Left lung (tissue), 14 donors: ENCODE measurements at places on chromosomes 3 and 15. TPM values are rescaled to one million over a fixed set of nuclear protein-coding genes. Genes with fewer than 3 reads are reported as not detected.

GRCh38 chr3:37179144-37179967, 5.0 kb upstream of the LRRFIP2 start:
- DNase-seq, result no peak

DNA sequence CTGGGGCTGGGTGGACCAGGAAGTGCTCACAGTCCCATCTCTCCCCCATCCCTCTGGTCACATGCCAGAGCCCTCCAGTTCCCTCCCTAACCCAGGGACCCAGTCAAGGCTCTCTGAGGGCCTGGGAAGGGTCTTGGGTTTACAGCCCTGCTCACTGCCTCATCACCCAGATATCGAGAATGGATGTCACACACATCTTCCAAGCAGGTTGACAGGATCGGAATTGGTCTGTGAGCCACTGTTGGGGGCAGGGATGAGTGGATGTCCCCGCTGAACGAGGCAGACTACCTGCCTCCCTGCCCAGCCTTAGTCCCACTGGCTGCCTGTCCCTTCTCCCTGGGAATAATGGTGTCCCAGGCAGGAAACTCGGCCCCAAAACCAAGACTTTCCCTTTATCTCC, 20.0 kb upstream of the GOLGA6C start:
- DNase-seq, result no peak

The ATG3 gene
- polyA plus RNA-seq, result 40.5 TPM

GRCh38 chr3:101824702-101825101, 24.6 kb upstream of the NFKBIZ start:
- DNase-seq, result no peak

DNA sequence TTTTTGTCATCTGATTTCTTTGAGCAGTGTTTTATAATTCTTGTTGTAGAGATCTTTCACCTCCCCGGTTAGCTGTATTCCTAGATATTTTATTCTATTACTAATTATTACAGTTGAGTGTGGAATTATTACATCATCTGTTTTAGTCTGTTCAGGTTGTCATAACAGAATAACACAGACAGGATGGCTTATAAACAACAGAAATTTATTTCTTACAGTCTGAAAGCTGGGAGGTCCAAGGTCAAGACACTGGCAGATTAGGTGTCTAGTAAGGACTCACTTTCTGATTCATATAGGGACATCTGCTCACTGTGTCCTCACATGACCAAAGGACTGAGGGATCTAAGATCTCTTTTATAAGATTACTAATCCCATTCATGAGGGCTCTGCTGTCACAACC, 121.3 kb upstream of the THBS1 start:
- no peak for DNase-seq

The NRG4 gene
- polyA plus RNA-seq, result 3.7 TPM

DNA sequence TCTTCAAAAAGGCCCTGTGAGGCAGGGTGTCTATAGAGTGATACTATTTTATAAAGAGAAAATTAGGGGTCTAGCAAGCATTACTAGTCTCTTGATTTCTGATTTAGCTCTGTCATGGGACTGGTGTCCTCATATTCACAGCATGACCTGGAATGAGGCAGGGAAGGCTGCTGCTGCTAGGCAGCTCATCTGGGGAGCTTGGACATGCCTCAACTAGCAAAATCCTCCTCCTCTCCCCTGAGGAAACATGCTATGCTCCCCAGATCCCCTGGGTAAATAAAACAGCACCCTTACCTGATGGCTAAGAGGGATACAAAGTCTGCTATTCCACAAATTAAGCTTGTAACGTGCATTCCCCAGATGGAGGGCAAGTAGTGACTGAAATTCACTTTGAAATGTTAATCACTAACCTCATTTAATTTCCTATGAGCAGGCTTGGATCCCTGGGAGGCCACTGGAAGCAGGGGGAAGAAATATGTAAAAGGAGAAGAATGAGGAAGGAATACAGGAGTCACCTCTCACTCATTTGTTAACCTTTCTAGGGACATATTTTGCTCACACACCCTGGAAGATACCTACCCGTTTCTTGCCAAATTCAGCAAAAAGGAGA, 709.4 kb downstream of the SQOR start:
- DNase-seq, result no peak

The ATP13A4 gene
- 53.1 TPM for polyA plus RNA-seq

DNA sequence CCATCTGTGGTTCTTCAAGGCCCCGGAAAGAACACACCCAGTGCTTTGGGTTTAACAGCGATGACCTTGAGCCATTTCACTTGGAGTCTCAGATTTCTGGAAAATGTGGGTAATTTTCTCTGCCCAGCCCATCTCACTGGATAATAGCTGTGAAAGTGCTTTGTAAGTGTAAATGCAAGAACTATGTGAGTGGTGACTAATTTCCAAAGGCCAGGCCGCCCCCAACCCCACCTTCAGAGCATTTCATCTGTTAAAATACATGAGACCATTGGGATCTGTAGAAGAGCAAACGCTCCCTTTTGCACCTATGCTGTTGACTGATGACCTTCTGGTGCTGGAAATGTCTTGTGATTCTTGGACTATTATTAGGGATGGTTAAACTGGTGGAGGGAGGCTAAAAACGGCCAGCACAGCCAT, 196.8 kb upstream of the LPP start:
- DNase-seq, result no peak

- DNase-seq, result no peak
Measured at GRCh38 chr3:117631781-117632180, 922.2 kb downstream of the TUSC7 start.

The CLRN1 gene
- not detected for polyA plus RNA-seq

GRCh38 chr15:78641102-78641748, at the start of gene CHRNB4:
Gene CHRNB4 (minus strand): TSS chr15:78641210. CDS start chr15:78641133, 77 bp downstream.
- no peak for DNase-seq

The RARRES1 gene
- 58.3 TPM for polyA plus RNA-seq

GRCh38 chr15:55256281-55257011, 33.2 kb downstream of the RAB27A start:
- DNase-seq, result no peak

- no peak for DNase-seq
Measured at GRCh38 chr3:169286214-169286613, 377.3 kb downstream of the MECOM start.

The SPTSSB gene
- polyA plus RNA-seq, result 9.1 TPM

DNA sequence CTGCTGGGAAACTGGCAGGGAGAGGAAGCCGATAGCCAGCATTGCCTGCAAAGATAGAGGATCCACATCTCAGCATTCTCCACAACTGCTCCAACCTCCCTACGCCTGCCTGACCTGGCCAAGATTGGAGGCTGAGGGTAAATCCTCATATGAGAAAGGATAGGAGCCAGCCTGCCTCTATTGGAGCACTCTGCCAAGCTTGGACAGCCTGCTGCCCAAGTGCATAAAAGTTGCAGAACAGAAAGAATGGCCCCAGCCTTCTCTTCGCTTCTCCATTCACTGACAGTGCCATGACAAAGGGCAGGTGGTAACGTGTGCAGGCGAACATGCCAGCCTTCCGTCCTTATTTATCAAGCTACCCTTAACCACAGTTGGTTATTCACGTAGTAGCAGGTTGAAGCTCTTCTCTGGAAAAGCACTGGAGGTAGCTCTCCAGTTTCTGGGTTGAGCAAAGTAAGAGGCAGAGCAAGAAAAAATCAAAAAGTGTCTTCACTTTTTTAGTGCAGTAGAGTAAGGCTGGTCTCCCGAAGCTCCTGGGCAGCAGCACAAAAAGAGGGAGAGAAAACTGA, 4.3 kb downstream of the BMF start:
- no peak for DNase-seq

DNA sequence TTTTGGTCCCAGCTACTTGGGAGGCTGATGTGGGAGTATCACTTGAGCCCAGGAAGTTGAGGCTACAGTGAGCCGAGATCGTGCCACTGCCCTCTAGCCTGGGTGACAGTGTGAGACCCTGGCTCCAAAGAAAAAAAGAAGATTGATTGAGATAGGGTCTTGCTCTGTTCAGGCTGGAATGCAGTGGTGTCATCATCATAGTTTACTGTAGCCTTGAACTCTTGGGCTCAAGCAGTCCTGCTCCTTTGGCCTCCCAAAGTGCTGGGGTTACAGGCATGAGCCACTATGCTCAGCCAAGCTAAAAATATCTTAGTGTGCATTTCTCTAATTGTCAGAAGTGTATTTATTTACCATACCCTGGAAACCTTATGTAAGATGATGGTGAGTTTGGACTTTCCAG, 43.9 kb downstream of the IGF1R start:
- DNase-seq, result no peak

GRCh38 chr3:119395923-119396358, 67.5 kb downstream of the TMEM39A start:
- DNase-seq, result no peak

The GRIP2 gene
- 1.0 TPM for polyA plus RNA-seq

DNA sequence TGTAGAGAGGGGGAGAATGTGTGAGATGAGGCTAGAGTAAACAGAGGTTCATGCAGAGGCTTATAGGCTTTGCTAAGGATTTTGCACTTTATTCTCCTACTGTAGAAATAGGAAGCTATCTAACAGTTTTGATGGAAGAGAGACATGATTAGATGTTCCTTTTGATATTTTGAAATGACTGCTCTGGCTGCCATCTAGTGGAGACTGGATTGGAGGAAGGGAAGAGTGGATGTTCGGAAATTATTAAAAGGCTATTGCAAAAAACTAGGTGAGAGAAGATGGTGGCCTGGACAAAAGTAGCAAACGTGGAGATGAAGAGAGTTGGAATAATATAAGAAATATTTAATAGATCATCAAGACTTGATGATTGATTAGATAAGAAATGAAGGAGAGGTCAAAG, 42.2 kb downstream of the SYN2 start:
- DNase-seq, result no peak

- DNase-seq, result no peak
Measured at GRCh38 chr3:64342940-64343688, 117.8 kb upstream of the PRICKLE2 start.

GRCh38 chr3:146465693-146466465, 3.5 kb downstream of the PLSCR2 start:
- DNase-seq, result no peak

The GOLGA8S gene
- polyA plus RNA-seq, result 1.3 TPM

DNA sequence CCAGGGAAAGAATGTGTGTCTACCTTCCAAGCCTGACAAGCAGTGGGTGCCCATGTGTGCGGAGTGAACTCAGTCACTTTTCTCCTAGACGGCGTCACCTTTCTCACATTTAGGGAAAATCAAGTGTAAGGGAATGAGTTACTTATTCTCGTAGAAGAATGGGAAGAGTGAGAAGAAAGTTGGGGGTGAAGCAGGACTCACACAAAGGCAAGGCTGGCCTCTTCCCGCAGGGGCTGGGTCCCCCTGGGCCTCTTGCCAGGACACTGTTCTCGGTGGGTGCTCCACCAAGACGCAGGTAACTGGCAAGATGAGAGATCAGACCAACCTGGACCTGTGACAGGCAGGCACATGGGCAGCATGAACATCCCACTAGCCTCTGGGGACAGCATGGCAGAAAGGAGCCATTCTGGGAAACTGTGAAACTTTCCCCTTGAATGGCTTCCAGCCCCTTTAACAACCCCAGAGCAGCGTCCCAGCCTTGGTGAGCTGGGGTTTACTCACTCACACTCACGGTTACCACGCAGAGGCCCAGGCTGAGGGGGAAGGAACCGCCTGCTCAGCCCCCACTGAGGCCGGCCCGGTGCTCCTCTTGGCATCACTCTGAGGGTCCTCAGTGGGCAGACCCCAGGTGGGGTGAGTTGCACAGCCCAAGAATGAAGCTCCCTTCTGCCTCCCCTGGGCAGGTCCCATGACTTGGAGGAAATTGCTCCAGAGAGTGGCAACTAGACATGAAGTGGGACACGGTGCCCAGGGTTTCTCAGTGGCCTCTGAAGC, 15.0 kb upstream of the SRP14 start:
- DNase-seq, result no peak

- DNase-seq, result peak; percentile 4
Measured at GRCh38 chr3:140736863-140737460, 59.1 kb downstream of the TRIM42 start.

DNA sequence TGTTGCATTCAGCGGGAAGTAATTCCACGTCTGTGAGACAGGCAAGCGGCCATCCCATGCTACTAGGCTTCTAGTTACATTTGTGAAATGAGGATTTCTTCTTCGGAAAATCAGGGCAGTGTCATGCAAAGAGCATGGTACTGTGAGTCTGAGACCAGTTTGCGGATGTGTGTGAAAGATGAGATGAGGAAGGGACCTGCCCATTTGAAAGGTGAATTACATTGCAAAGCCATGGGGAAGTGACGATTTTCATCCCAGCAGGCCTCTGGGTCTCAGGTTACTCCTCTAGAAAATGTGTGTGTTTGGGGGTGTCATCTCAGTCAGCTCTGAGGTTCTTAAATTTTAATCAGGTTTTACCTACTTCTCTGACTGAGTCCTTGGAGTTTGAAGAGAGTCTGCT, 16.1 kb downstream of the TLE3 start:
- DNase-seq, result no peak

- no peak for DNase-seq
Measured at GRCh38 chr15:33913459-33913858, 54.8 kb upstream of the CHRM5 start.

The FGF12 gene
- 7.5 TPM for polyA plus RNA-seq

GRCh38 chr3:128503164-128503651, 10.2 kb upstream of the GATA2 start:
- DNase-seq, result no peak

- DNase-seq, result no peak
Measured at GRCh38 chr15:35874260-35874905, 328.4 kb upstream of the DPH6 start.

GRCh38 chr15:51681303-51681963, at the start of gene SCG3:
Gene SCG3 (plus strand): TSS chr15:51681503. CDS start chr15:51681756, 253 bp downstream.
- DNase-seq, result peak; percentile 92

DNA sequence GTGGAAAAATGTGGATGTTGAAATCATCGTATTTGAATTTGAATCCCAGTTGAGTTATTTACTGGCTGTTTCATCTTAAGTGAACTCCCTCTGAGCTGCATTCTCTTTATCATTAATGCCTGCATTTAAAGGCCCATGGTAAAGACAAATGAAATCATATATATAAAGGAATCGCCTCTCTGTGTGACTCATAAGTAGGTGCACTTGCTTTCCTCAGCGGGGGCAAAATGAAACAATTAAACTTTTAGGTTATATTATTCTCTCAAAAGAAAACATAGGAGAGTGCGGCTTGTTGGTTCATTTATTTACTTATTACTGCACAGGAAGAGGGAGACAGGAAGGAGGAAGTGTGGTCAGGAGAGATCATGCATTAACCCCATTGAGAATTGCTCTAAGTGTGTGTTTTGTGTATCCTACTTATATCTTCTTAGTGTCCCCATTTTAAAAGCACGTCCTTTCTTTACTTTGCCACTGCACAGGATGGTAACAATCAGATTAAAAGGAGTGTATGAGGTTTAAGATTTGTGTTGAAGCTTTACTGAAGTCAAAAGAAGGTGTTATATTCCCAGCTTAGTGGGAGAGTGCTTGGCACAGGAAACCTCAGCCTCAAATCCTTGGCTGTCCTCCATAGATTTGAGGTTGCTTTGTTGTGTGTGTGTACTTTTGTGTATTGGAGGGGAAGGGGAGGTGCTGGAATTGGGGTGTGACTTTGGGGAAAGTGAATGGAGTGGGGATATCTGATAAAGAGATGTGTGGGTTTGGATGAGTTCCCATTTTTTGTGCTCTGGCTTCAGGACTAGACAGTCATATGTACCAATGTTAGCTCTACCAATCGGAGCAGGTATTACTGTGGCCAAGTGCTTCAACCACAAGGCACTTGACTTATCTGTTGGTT, 595.8 kb upstream of the NR2F2 start:
- DNase-seq, result no peak

- DNase-seq, result no peak
Measured at GRCh38 chr3:194203482-194204041, 67.6 kb downstream of the HES1 start.
